Transverse colon (tissue), 4 donors: ENCODE measurements at places on chromosomes 16 and 17. TPM values are rescaled to one million over a fixed set of nuclear protein-coding genes. Genes with fewer than 3 reads are reported as not detected.

DNA sequence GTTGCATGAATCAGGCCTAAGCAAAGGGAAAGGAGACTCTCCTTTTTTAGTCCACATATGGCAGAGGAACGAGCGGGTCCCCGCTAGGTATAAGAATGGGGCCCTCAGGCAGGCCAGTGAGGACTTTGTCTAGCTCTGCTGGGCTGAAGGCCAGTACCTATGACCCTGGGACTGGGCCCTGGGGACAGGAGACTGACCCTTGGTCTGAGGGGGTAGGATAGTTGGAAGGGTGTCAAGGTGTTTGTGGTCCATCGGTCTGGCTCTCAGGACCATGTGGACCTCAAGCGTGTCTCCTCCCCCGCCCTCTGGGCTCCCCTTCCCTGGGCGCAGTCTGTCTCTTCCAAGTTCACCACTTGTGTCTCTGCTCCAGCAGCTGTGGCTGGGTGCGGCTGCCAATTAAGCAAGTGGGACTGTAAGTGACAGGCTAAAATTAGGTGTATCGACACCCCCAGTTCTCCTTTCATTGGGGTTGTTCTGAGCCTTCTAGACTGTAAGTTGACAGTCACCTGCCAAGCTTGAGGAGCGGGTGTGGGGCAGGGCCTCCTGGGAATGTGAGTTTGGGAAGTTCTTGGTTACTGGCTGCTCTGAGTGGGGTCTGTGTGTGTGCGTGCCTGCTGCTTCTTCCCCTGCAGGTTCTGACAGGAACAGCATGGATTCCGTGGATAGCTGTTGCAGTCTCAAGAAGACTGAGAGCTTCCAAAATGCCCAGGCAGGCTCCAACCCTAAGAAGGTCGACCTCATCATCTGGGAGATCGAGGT, 24.5 kb downstream of the AKAP1 start:
- DNase-seq = peak; percentile 49

GRCh38 chr17:77654296-77654695, 304.2 kb upstream of the TNRC6C start:
- DNase-seq = no peak

Gene ODAD4
- 0.32 TPM for total RNA-seq

DNA sequence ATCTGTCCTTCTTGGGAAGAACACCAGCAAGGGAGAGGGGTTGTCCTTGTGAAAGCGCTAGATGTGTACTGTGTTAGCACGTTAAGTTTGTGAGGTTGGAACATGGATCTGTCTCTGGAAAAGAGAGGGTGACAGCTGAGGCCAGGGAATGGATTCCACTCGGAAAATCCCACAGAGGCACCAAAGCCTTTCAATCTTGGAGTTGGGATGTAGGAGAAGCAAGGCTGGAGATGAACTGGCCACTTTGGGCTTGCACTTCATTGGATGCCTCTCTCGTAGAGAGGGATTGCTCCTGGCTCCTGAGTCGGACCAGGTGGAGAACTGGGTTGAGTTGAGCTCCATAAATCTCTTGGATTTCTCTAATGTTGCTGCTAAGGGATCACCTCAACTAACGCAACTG, 67.2 kb downstream of the CCDC182 start:
- DNase-seq = no peak

GRCh38 chr16:66127459-66128370, 238.8 kb upstream of the CDH5 start:
- no peak for DNase-seq

Gene VAT1L
- 1.3 TPM for total RNA-seq

Gene SOX8
- total RNA-seq = 0.41 TPM

GRCh38 chr17:55571095-55571494, 59.8 kb upstream of the SMIM36 start:
- no peak for DNase-seq

DNA sequence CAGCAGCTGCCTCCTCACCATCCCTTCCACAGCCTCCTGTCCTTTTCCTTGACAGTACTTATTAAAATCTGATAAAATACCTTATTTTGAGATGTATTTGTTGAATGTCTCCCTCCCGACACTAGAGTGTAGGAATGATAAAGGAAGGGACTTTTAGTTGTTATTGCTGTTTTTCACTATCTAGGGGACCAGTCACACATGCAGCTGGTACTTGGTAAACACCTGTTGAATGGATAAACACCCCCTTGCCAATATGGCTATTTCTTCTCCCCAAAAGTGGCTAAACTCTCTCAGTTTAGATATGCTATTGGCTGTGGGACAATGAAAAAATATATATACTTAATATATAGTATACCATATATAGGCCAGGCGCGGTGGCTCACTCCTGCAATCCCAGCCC, 96.7 kb downstream of the STX8 start:
- DNase-seq = no peak

Gene LDHD
- total RNA-seq = 38.4 TPM

Gene NOG
- not detected for total RNA-seq

DNA sequence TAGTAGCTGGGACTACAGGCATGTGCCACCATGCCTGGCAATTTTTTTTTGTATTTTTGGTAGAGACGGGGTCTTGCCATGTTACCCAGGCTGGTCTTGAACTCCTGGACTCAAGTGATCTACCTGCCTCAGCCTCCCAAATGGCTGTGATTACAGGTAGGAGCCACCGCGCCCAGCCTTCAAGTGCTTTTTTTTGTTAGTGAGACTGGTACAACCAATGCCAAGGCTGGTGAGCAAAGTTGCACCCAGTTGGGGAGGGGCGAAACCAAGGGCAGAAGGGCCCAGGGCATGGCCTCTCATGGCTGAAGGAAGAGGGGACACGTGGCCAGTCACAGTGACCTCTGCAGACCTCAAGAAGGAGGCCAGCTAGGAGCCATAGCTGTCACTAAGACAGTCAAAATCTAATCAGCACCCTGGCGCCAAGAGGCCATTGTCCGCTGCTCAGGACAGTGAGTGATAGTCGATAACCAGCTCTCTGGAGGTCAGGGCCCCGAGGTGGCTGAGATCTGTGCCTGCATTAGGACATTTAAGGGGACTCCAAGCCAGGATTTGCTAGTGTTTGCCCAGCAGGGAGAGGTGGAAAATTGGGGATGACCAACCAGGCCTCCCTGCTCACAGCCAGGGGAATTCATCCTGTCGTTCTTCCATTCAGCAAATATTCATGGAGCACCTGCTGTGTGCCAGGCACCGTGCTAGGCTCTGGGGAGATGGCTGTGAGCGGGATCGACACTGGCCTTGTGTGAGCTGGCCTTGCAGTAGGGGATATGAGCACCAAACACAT, 10.2 kb downstream of the IL4R start:
- DNase-seq = no peak

DNA sequence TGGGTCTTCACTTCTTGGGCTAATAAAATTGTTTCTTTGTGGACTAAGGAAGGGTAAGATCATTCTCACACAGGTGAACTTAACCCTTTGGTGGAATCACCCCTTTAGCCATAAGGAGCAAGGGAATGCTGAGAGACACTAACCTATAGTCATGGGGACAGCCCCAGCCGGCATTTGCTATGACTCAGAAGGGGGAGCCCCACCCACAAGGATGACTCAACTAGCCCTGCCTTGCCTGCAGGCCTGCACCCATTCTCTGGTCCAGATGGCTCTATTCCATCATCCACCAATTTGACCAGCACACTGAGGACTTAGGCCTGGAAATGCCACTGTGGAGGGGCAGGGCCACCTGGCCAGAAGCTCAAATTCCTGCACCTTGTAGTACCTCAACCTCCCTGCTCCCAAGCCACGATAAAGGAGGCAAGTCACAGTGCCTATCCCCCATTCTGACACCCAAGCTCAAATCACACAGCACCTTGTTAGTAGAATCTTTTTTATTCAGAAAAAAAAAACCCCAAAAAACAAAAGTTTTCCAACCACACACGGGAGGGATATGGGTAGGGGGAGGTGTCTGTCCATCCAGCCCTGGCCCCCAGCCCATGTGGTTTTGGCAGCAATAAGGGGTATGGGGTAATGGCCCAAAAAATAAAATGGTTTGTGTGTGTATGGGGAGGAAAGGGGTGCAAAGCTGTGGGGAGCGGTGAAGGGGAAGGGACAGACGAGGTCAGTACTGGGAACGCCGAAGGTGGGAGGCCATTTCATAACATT, 3.0 kb downstream of the PFN1 start:
- DNase-seq = peak; percentile 88

DNA sequence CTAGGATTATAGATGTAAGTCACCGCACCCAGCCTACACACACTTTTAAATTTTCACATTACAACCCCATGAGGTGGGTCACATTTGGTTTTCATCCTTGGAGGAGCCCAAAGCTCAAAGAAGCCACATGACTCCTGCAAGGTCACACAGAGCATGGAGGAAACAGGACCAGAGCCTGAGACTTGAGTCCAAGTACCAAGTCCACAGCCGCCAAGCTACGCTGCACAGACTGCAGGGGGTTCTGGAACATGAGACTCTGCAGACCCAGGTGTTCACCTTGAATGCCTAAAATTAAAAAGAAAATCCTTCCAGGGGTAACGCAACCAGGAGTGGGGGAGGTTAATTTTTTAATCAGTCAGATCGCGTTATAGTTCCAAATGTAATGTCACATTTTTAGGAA, 150.2 kb downstream of the ZFHX3 start:
- no peak for DNase-seq

Gene ABCA8
- total RNA-seq = 27.5 TPM

Gene CRYM
- total RNA-seq = 18.3 TPM

Gene UBFD1
- 34.3 TPM for total RNA-seq

GRCh38 chr17:81346908-81347349, 48.3 kb upstream of the BAHCC1 start:
- DNase-seq = no peak

GRCh38 chr17:29836643-29837042, 93.4 kb downstream of the SSH2 start:
- DNase-seq = no peak

- no peak for DNase-seq
Observed at GRCh38 chr17:57439651-57440050, 183.3 kb downstream of the MSI2 start.

Gene SLC5A10
- total RNA-seq = not detected

- DNase-seq = no peak
Observed at GRCh38 chr16:87245511-87245910, 71.7 kb downstream of the C16orf95 start.

DNA sequence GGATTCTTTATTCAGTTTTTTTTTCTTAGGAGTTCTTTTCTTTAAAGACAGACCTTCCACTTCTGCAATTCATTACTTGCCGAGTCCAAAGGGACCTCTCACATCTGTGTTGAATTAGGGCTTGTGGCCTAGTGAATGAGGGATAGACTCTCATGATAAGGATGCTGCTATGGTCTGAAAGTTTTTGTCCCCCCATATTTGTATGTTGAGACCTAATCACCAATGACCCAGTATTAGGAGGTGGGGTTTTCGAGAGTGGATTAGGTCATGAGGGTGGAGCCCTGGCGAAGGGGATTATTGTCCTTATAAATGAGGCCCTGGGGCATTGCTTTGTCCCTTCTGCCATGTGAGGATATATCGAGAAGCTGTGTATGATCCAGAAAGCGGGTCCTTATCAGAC, 9.5 kb downstream of the KRT12 start:
- DNase-seq = no peak

DNA sequence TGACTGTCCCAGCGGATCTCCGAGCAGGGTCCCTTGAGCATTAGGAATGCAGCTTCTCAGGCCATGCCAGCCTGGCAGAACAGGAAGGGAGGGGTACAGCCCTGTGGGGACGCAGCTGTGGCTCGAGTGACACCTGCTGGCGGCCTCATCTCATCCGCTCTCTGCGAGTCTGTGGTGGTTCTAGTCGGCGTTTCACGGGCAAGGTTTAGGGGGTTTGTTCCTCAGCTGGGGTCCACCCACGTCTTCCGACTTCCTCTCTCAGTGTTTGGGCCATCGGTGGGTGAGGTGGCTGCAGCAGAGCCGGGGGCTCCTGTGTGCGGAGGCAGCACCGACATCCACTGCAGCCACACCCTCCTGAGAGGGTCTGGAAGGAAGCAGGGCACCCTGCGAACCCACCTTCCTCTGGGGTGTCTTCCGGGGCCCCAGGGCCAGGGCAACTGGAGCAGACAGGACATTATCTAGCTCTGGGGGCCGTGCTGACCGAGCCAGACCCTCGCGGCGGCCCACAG, 33.3 kb downstream of the JPH3 start:
- DNase-seq = peak; percentile 66

DNA sequence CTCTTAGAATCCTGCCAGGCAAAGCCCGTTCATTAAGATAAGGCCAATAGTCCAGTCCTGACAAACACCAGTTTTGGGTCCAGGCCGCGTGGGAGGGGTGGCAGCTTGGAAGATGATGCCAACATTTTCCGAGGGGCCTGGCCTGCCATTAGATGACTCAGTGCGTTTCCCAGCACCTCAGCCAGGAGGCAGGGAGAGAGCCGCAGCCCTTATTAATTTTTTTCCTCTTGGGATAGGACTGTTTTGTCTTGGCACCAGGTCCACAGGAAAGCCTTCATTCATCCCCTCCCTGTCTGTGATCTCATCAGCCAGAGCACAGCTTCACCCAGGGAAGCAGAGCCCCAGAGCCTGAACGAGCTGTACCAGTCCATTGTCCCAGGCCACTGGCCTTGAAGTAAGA, 4.7 kb upstream of the NDEL1 start:
- DNase-seq = no peak

Gene DNAI2
- not detected for total RNA-seq

Gene ABCA6
- 23.2 TPM for total RNA-seq

Gene SNTB2
- total RNA-seq = 29.1 TPM
